ENCODE measurements at places on chromosomes 3 and 15.
A peak's percentile ranks its signal among the peaks of the same experiment; 100 is the strongest.

DNA sequence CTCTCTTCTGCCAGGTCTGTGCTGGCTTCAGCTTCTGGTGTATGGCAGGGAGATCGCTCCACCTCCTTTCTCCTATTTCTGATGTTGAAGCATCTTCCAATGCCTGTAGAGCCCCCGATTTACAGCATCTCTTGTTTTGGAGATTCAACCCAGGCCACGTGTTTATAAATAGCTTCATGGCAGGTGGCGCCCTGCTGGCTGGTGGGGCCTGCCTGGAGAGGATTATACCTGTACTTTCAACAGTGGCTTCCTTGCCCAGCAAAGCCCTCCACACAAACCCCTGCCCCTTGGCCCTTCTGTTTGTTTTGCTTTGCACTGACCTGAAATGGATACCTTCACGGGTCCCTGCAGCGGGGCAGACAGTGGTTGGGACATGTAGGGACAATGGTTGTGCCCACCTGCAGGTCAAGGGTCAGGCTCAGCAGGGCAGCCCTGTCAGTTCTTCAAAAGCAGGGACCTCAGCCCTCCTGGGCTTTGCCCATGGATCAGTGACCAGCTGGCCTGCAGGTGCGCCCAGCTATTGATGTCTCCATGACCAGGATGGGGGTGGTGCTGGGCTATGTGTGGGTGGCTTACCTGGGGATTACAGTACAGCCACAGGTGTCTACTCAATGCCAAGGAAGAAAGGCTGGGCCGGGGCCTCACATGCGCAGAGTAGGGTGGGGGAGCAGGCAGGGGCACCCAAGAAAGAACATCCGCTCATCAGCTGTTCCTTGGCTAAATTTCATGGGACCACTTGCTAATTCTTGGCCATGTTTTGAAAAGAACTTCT, 112.7 kb upstream of the PRR23C start:
- no peak for DNase-seq

- no peak for DNase-seq
Measured at GRCh38 chr15:46041905-46042304, 407.1 kb downstream of the SQOR start.

- DNase-seq = no peak
Measured at GRCh38 chr15:100951965-100952364, 32.8 kb downstream of the LRRK1 start.

DNA sequence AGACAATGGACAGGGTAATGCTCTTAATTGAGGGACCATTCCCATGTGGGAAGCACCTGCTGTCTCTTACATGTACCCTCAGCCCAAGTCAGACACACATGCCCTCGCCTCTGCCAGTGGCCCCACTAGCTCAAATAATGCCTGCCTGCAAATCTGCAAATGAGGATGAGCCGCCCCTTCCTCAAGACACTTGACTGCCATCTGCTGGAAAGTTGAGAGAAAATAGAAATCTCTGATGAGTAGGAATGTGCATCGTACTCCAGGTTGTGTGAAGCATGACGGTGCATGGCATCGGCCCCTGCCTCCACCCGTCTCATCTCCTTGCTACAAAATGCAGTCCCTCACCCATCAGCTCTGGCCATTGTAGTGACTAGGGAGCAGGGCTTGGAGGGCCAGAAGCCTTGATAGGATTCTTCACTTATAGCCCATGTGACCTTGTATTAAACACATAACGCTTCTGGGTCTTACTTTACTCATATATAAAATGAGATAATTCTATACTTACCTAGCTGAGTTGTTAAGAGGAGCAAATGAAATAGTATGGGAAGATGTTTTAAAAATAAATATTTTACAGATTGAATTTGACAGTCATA, 6.3 kb upstream of the SCN5A start:
- DNase-seq = no peak

DNA sequence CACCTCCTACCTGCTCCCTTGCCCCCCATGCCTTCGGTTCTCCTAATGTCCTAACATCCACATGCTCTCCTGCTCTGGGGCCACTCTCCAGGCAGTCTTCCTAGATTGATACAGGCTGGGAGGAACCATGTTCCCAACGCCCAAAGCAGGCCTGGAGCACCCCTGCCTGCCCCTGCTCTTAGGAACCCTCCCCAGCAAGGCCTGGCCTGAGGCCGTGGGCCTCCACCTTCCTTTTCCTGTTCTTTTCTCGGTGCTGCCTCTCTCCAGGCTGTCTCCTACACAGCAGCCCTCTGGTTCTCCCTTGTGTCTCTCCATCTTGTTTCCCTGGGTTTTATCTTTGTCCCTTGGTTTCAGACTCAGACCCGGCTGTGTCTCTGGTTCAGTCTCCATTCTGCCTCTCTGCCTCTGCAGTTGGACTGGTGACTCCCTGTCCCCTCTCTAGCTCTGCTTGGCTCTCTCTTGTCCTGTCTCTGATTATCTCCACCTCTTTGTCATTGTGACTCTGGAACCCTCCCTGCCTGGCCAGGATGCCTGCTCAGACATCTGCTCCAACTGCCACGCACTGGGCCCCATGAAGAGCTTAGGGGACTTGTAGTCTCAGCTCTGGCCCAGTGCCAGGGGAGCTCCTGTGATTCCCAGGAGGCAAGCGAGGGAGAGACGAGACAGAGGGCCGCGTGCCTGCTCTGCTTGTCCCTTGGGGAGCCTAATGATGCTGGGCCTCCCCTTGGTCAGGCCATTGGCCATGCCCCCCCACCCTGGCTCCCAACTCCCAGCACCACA, 26.0 kb upstream of the RPL29 start:
- DNase-seq = no peak

DNA sequence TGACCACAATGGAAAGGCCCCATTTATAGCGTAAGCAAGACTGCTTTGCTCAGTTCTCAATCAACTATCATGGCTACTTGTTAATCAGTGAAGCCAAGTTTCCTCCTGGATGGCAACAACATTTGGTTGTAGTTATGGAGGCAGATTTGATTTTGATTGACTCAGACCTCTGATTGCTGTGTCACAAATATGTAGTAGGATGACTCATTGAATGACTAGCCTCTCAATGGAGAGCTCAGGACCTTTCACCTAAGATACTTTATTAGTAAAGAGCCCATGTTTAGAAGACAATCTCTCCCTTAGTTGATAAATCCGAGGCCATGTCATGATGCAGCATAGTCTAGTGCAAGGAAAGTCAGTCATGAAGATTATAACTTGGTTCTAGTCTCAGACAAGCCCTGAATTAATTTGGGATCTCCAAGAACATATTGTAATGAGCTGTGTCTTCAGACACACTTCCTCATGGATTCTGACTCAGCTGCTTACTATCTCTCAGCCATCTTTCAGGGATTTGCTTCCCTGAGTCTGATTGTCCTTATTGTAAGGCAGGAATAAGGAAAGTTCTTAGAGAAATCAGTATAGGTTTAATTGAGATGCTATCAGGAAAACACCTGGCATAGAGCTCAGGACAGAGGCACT, 397.4 kb upstream of the TMCO5A start:
- DNase-seq = no peak

DNA sequence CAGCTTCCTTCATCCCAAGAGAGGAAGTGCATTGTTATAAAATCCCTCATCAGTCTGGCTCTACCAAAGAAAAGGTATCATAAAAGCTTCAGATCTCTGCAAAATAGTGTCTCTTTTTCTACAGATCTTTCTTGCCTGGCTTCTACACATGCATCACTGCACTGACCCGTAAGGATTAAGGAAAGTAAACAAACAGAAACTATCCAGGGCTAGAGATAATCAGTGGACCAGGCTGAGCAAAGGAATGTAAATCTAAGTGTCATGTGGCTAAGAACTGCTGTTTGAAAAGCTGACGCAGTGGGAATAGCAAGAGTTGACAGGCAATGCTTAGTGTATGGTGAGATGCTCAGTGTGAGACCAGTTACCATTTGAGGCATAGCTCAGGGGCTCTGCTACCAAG, 339.7 kb downstream of the IL5RA start:
- no peak for DNase-seq

GRCh38 chr15:74318376-74319137, 48.9 kb downstream of the CYP11A1 start:
- DNase-seq = no peak

DNA sequence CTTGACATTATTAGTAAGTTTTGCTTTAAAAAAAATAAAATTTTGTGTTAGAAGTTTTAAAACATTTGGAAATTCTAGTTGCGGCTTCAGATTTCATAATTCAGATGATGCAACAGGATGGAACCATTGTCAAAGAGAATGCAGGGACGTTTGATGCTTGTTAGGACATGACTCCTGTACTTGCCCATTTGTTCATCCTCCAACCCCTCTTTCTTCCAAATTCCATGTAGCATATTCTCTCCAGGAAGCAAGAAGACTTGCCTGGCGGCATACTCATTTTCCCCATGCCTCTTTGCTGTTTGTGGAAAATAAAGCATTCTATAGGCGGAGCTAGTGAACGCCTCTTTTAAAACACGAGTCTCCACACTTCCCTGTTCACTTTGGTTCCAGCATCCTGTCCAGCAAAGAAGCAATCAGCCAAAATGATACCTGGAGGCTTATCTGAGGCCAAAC, at the start of gene CSTA:
CSTA (plus strand) TSS at position 378 of the 453 bp plus-strand sequence; CDS start at position 423, 45 bp downstream.
- DNase-seq = no peak

- no peak for DNase-seq
Measured at GRCh38 chr15:74857082-74857655, 14.2 kb upstream of the ULK3 start.

DNA sequence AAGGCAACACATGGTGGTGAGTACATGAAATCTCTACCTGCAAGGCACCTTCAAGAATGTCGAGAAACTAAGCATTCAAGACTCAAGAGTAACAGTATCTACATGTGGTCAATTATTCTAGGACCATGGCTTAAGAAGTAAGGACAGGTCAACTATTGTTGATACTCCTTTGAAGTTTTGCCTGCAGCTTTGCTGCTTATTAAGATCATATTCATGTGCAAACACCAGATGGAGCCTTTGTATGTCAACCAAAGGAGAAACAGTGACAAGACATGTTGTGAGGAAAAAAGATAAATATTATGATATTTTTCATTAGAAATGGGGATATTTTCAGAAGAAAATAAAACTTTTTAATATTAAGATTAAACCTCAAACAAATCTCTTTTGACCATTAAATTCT, 52.3 kb upstream of the FGF7 start:
- no peak for DNase-seq

DNA sequence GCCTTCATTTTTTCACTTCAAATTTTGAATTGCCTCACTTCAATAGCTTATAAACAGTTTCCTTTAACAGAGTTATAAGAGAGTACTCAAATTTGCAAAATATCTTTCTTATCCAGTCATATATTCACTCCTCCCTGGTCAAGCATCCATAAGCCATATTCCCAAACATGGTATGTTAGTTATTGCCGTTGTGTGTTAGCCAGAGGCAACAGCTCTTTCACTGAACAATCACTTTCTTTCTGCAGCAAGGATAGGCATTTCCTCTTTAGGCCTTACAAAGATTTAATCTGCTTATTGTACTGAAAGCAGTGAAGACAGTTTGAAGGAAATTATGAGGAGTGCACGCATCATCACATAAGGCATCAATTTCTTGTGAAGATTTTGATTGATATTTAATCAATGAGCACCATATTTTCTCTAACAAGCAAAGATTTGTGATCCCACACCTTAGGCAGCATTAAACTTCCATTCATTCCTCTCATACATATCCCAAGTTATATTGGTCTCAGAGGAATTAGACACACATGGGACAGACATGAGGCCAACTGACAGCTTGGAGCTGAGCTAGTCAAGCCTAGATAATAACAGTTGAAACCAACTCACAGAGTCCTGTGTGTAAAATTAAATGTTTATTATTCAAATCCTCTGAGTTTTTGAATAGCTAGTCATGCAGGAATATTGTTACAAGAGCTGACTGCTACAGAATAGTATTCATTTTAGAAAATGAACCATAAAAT, 80.0 kb upstream of the EPHA6 start:
- no peak for DNase-seq

- DNase-seq = no peak
Measured at GRCh38 chr15:34799149-34800101, 4.1 kb upstream of the ACTC1 start.

GRCh38 chr3:56785499-56785898, 16.2 kb downstream of the ARHGEF3 start:
- no peak for DNase-seq

GRCh38 chr3:51721062-51721745, 14.3 kb downstream of the GRM2 start:
- no peak for DNase-seq

- DNase-seq = no peak
Measured at GRCh38 chr3:113439606-113440005, 1.7 kb downstream of the CFAP44 start.

GRCh38 chr3:67292356-67293121, 294.4 kb downstream of the KBTBD8 start:
- no peak for DNase-seq

- no peak for DNase-seq
Measured at GRCh38 chr3:155791190-155791589, 14.9 kb downstream of the C3orf33 start.

DNA sequence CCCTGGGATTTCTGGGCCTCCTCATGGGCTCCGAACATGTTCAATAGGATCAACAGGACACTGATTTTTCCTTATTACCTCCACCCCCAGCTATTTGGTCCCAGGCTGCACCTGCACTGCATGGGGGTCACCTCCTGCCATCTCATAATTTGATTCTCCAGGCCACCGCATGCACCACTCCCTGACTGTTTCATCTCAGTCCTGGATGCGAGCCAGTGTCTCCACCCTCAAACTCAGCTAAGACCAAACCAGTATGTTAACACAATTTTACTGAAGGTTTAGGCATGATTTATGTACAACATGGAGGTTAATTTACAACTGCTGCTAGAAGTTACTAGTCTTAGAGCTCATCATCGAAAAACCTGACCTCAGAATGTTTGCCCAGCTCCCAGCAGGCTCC, 249.5 kb downstream of the UACA start:
- DNase-seq = no peak

GRCh38 chr3:46778101-46778500, 60.4 kb upstream of the PRSS50 start:
- no peak for DNase-seq

DNA sequence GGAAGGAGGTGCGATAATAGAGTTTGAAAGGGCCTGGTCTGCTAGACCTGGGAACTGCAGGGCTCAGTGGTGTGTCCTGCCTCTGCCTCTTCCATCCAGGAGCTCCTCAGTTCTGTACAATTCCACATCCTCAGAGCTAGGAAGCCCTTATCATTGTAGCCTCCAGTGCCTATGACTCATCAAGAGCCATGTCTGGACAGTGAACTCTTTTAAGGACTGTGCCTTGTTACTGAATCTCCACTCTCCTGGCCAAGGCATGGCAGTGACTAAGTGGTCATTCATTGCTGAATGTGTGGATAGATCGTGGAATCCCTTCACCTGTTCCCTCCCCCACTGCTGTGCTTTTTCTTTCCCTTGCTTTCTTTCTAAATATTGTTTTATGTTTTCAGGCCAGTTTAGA, 2.9 kb downstream of the TIMP4 start:
- peak; percentile 48 for DNase-seq

GRCh38 chr3:23440416-23441294, 237.5 kb downstream of the UBE2E2 start:
- DNase-seq = no peak

DNA sequence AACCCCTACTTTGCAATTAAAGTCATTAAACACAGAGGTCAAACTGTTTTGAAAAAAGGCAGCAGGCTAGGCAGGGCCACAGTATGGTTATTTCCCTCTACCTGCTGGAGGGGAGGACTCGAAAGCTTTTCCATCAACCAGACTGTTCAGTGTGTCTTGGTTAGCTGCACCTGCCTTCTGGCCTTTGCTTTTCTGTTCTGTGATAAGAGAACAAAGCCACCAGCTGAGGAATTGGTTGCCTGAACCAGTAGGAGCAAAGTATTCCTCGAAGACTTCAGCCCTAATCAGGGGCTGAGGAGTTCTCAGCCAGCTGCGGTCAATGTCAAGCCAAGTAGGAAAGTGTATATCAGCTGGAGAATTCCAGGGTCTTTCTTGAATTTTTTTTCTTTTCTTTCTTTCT, 132.5 kb downstream of the SOX2 start:
- DNase-seq = no peak

- no peak for DNase-seq
Measured at GRCh38 chr15:101277943-101278564, 769 bp upstream of the SELENOS start.
